T-helper 17 cell (primary cell): ENCODE measurements at places on chromosomes 7 and 10. TPM values are rescaled to one million over a fixed set of nuclear protein-coding genes. Genes with fewer than 3 reads are reported as not detected.

DNA sequence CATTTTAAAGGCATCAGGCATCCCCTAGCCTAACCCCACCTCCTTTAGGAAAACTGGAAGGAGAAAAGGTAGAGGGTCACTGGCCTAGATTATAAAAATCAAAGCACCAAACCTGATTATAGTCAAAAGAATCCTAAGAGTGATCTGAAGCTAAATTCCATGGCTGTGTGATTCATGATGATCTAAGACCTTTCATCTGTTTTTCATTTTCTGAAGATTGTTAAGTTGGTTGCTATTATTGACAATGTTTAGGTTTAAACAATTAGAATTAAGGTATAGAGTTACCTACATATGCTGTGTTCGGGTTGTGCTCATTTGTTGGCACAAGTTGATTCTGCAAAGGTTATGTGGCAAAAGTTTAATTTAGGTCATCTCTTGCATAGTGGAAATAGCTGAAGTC, 148.7 kb downstream of the BICC1 start:
- DNase-seq: no peak
- H3K27ac ChIP-seq: no peak overlapping the region
- H3K36me3 ChIP-seq: no peaks in the 10 kb centered on the region
- H3K4me1 ChIP-seq: peaks cover 11% of the 10 kb centered on the region
- no peak overlapping the region for H3K4me3 ChIP-seq

GRCh38 chr7:100602889-100603725, 944 bp downstream of the PCOLCE start:
- no peak for DNase-seq
- H3K27ac ChIP-seq: no peak overlapping the region
- H3K4me3 ChIP-seq: peak overlapping the region; percentile 90
- H3K36me3 ChIP-seq: no peaks in the 10 kb centered on the region
- peaks cover 23% of the 10 kb centered on the region for H3K4me1 ChIP-seq

DNA sequence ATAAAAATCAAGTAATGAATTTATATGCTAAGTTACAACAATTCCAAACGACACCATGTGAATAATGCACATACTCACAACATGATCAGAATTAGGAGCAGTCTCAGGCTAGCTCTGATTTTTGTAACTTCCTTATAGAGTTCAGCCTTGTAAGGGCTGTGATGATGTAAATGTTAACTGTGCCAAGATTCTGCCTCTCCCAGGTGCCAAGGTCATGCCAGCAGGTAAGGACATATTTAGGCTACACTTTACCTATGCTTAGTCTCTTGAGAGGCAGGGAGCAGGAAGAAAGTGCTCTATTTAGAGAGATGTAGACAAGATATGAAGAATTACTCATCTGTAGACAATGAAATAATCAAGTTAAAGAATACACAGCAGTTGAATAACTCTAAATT, 53.6 kb upstream of the AGR3 start:
- no peak for DNase-seq
- no peak overlapping the region for H3K4me3 ChIP-seq
- peaks cover 41% of the 10 kb centered on the region for H3K4me1 ChIP-seq
- H3K27me3 ChIP-seq: no peaks in the 10 kb centered on the region

DNA sequence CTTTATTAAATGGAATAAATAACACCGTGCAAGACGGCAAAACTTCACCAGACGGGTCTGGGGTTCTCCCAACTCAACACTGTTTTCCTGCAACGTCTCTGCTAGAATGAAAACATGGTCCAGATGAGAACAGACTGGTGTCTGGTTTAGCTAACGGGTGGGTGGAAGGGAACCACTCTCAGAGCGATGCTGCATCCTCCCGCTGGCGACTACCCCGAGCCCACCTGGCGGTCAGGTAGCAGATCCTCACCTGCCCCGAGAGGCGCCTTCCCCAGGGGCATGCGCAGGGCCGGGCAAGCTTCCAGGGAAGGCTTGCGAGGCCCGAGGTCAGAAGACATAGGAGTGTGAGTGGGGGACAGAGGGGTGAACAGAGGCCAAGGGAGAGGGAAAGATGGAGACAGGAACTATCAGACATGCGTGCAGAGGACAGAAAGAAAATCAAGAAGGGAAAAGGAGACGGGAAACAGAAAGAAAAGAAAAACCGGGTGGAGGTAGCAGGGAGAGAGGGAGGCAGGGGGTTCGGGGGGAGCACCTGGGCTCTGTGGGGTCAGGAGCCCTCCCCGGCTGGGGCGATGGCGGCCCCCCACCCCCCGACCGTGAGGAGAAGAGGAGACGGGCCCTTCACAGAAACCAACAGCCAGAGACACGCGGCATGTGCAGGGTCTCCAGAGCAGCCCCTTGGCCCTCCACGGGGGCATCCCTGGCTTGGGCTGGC, 222.0 kb downstream of the MAD1L1 start:
- H3K27ac ChIP-seq: no peak overlapping the region
- peaks cover 5% of the 10 kb centered on the region for H3K36me3 ChIP-seq
- no peak for DNase-seq
- no peak overlapping the region for H3K4me3 ChIP-seq
- no peaks in the 10 kb centered on the region for H3K27me3 ChIP-seq
- H3K4me1 ChIP-seq: peaks cover 14% of the 10 kb centered on the region

GRCh38 chr7:136116186-136116585, 139.0 kb upstream of the MTPN start:
- H3K36me3 ChIP-seq: peaks cover 5% of the 10 kb centered on the region
- H3K27me3 ChIP-seq: no peaks in the 10 kb centered on the region
- DNase-seq: no peak
- peaks cover 2% of the 10 kb centered on the region for H3K4me1 ChIP-seq
- H3K27ac ChIP-seq: no peak overlapping the region

DNA sequence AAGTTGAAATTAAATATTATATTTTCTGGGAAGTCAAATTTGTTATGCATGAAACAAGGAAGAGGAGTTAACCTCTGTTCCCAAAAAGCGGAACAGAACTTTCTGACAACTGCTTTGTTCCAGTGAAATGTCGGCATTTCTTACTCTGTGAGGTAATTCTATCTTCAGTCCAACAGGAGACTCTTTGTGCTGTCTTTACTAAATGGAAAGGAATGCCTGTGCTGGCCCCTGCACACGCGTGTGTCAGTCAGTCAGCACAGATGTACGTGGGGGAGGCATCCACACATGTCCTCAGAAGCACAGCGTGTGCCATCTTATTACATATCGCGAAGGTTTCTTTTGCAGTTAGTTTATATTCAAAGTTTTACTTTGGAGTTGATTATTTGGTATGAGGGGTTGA, 37.5 kb downstream of the NET1 start:
- H3K27me3 ChIP-seq: no peaks in the 10 kb centered on the region
- no peak overlapping the region for H3K27ac ChIP-seq
- H3K4me3 ChIP-seq: no peak overlapping the region

GRCh38 chr7:149804106-149804505, 30.7 kb upstream of the ZNF467 start:
- no peak overlapping the region for H3K27ac ChIP-seq
- H3K36me3 ChIP-seq: no peaks in the 10 kb centered on the region
- H3K27me3 ChIP-seq: peaks cover 12% of the 10 kb centered on the region
- H3K4me3 ChIP-seq: no peak overlapping the region
- peaks cover 5% of the 10 kb centered on the region for H3K4me1 ChIP-seq

- peaks cover 3% of the 10 kb centered on the region for H3K36me3 ChIP-seq
- no peak for DNase-seq
- H3K27me3 ChIP-seq: no peaks in the 10 kb centered on the region
- peak overlapping the region; percentile 71 for H3K4me3 ChIP-seq
Observed at GRCh38 chr10:69344591-69345252, 66.4 kb downstream of the HK1 start.

GRCh38 chr10:97338041-97338440, 3.5 kb upstream of the FRAT2 start:
- no peak for DNase-seq
- peaks cover 9% of the 10 kb centered on the region for H3K27me3 ChIP-seq
- no peaks in the 10 kb centered on the region for H3K36me3 ChIP-seq
- H3K27ac ChIP-seq: no peak overlapping the region
- H3K4me1 ChIP-seq: peaks cover 6% of the 10 kb centered on the region

NFE2L3 gene
- total RNA-seq: 3.9 TPM

SPAG6 gene
- total RNA-seq: not detected

TRIL gene
- not detected for total RNA-seq

AASS gene
- total RNA-seq: 3.6 TPM

TAS2R5 gene
- 0.90 TPM for total RNA-seq

MAGI2 gene
- total RNA-seq: 0.73 TPM

SMO gene
- total RNA-seq: not detected
